ENCODE measurements at places on chromosomes 4 and X.

DNA sequence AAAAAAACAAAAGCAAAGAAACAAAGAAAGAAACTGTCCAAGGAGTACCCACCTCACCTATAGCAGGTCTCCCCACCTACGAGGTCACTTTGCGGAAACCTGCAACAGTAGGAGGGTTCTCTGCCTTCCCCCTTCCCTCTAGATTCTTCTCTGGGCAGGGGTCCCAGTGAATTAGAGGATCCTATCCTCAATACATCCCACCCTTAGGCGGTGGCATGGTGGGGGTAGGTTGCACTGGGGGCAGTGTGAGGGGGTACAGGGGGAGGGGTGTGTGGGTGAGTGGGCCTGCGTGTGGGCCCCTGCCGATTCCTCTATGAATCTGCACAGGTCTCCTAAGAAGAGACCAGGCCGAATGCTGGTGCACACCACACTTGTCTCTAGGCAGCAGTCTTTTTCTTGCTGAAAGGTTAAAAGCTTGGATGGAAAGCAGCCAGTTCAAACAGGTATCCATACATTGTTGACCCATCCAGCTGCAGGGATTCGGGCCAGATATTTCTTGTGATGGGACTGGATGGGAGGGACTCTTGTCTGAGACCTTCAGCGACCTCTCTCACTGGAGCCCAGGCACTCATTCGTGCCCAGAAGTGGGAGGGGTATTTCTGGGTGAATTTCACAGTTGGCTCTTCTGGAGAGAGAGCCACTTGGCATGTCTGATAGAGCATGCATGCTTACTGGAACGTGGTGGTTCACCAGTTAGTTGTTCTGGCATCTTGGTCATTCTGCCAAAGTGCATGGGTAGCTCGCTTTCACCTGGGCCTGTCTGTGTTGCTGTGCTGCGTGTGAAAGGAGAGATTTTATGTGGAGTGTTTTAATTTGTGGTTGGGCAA, 65.6 kb downstream of the NBDY start:
- DNase-seq = no peak

GRCh38 chr4:175441256-175441655, 370.8 kb downstream of the GPM6A start:
- DNase-seq = no peak

GRCh38 chr4:27056281-27056680, 195.6 kb downstream of the STIM2 start:
- DNase-seq = no peak

DNA sequence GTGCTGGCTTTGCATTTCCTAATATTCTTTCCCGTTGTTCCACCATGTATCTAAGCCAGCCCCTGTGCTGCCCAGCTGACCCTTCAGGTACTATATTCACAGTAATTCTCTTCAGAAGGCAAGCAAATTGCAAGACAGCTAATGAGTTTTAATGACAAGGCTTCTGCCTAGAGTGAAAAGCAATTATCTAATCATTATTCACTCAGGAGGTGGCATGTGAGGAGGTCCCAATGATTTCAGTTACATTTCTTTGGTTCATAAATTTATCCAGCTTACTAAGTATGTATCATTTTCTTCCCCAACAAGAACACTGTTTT, 123.0 kb downstream of the RASGEF1B start:
- no peak for DNase-seq

DNA sequence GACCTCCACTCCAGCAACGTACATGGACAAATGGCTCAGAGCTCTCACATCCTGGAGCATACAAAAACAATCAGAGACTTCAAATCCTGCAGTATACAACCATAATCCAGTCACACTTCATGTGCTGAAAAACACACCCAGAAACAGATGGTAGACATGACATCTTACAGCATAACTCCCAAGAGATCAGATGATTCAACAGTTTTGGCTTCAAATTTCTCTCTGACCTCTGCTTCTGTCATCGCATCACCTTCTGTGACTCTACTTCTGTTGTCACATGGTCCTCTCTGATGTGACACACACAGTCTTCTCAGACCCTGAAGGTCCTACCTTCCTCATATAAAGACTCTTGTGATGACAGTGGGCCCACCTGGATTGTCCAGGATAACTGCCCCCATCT, 18.5 kb downstream of the SUV39H1 start:
- DNase-seq = no peak

DNA sequence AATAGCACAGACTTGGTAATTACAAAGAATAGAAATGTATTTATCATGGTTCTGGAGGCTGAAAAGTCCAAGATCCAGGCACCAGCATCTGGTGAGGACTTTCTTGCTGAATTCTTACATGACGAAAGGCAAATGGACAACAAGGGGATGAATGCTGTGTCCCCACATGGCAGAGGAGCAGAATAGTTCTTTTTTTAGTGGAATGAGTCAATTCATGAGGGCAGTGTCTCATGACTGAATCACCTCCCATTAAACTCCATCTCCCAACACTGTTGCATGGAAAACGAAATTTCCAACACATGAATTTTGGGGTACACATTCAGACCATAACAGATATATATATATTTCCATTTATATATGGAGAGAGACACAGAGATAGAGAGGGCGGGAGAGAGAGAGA, 628.3 kb downstream of the TRIML1 start:
- no peak for DNase-seq

DNA sequence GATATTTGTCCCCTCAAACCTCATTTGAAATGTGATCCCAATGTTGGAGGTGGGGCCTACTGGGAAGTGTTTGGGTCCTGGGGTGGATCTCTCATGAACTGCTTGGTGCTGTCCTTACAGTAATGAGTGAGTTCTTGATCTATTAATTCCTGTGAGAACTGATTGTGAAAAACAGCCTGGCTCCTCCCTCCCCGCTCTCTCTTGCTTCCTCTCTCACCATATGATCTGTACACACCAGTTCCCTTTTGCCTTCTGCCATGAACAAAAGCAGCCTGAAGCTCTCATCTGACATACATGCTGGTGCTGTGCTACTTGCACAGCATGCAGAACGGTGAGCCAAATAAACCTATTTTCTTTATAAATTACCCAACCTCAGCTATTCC, 11.2 kb upstream of the YIPF7 start:
- DNase-seq = no peak

DNA sequence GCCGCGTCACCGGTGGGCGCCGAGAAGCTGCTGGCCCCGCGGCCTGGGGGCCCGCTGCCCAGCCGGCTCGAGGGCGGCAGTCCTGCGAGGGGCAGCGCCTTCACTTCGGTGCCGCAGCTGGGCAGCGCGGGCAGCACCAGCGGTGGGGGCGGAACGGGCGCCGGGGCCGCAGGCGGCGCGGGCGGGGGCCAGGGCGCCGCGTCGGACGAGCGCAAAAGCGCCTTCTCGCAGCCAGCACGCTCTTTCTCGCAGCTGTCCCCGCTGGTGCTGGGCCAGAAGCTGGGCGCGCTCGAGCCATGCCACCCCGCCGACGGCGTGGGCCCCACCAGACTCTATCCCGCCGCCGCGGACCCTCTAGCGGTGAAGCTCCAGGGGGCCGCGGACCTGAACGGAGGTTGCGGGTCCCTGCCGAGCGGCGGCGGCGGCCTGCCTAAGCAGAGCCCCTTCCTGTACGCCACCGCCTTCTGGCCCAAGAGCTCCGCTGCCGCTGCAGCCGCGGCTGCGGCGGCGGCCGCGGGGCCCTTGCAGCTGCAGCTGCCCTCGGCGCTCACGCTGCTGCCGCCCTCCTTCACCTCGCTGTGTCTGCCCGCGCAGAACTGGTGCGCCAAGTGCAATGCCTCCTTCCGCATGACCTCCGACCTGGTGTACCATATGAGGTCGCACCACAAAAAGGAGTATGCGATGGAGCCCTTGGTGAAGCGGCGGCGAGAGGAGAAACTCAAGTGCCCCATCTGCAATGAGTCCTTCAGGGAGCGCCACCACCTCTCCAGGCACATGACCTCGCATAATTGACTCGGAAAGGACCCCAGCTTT, 5.6 kb downstream of the PRDM8 start:
- no peak for DNase-seq

GRCh38 chr4:7929118-7929951, 10.3 kb downstream of the AFAP1 start:
- DNase-seq = no peak

- no peak for DNase-seq
These were observed 38.4 kb downstream of the NOP14 start for GRCh38 chr4:2924765-2925301.

DNA sequence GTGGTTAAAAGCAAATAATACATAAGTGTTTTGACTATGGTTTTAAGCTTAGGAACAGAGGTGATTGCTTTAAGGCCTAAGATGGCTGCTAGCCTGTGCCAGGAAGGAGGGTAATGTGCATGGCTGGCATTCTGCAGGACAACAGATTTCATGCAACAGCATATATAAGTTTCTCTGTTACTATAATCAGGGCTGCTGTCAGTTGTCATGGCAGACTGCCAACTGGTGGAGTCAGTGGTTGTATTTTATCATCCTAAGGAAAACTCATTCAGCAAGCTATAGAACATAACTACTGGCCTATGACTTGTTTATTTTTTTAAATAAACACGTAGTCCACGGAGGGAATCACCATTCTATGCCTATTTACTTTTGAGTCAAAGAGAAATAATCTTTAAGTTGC, 77.7 kb upstream of the DCAF8L1 start:
- DNase-seq = no peak

GRCh38 chrX:79366556-79366872, 620 bp downstream of the ITM2A start:
- no peak for DNase-seq

DNA sequence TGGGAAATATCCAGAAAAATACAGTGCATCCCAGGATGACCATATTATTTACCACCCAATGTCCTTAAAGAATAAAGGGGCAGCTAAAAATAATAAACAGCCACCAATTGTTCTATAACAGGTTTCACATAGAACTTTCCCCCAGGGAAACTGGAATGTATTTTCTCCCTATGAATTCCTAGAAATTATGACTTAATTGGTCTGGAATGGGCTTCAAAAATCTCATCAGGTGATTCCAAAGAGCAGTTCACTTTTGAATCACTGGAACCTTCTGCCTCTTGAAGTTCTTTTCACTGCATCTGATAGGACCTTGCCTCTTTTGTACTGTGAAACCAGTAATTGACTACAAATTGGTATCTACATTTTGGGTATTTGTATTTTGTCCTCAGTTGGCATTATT, 119.3 kb downstream of the ZNF330 start:
- no peak for DNase-seq

- DNase-seq = no peak
These were observed 8.0 kb downstream of the XPNPEP2 start for GRCh38 chrX:129746557-129747470.

- peak; percentile 48 for DNase-seq
These were observed 11.2 kb upstream of the CCNQ start for GRCh38 chrX:153609917-153610835.

- DNase-seq = no peak
These were observed 85.1 kb upstream of the CTSO start for GRCh38 chr4:156038772-156039171.

Data from HTR-8/SVneo (cell line).